Panc1 (cell line): ENCODE measurements at places on chromosomes 11 and 22.

DNA sequence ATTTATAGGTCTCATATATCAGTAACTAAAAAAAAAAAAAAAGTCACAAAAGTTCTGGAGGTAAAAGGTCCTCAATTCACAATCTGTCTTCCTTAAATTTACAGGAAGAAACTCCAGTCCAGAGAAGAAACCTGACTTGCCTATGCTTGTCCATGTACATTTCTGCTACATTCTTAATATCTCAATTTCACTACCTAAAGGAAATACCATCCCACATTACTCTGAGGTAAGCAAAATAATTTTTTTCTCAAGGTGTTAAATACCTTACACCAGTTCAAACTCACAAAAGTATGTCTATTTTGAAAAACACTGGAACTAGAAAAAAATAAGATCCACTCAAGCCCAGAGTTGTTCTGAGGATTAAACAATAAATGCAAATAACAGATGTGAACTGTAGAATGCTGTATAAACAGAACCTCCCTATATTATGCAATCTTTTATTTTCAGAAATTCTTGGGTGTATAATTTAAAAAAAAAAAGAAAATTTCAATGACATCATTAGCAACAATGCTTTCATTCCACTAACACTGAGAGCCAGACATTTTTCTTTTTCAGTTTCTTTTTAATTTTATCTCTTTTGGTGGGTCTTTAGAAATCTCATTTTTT is 49.9 kb upstream of the GDPD4 start:
- DNase-seq = no peak

GRCh38 chr11:111602865-111603610 is 789 bp downstream of the SIK2 start:
- no peak for DNase-seq

- DNase-seq = no peak
These were observed 87.8 kb upstream of the NNMT start for GRCh38 chr11:114208377-114208776.

DNA sequence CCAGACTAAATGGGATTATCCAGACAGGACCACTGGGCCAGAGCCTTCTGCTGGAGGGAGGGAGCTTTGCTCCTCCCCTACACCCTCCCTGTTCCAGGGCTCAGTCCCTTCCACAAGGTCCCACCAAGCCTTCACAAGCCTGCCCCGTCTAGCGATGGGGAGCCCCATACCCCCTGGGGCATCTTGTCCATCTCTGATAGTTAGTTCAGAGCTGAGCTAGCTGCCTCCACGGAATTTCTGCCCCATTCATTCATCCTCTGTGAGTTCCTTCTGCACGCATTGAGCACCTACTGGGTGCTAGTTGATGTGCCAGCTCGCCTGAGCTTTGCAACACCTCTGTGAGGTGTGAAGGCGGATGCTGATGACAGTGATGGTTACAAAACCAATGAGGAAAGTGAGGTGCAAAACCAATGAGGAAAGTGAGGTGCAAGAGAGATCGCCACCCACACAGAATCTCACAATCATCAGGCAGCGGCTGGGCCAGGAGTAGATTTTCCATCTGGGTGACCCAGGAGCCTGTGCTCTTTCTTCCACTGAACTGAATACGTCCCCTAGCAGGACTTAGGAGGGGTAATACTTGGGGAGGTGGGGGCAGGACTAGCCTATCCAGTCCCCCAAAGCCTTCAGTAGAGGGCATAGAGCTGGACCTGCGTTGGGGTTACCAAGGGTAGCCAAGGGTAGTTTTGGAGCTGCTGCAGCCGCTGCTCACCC is 21.5 kb upstream of the CBX7 start:
- DNase-seq = no peak

- DNase-seq = no peak
These were observed 616 bp downstream of the BTBD10 start for GRCh38 chr11:13462311-13462900.

DNA sequence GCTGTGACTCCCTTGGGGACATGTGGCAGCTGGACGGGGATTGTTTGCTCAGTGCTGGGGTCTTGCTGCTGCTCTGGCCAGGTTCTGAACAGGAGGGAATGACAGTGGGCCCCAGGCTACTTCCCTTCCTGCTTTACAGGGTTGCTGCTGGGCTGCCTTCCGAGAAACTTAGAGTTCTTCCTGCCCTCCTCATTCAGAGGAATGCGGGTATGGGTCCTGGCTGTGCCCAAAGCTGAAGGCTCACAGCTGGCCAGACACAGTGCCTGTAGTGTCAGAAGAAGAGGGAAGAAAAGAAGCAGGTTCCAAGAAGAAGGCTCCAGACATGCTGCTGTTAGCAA is 108.3 kb upstream of the PARVA start:
- no peak for DNase-seq

- no peak for DNase-seq
These were observed 36.0 kb upstream of the TXNRD2 start for GRCh38 chr22:19977296-19978243.

DNA sequence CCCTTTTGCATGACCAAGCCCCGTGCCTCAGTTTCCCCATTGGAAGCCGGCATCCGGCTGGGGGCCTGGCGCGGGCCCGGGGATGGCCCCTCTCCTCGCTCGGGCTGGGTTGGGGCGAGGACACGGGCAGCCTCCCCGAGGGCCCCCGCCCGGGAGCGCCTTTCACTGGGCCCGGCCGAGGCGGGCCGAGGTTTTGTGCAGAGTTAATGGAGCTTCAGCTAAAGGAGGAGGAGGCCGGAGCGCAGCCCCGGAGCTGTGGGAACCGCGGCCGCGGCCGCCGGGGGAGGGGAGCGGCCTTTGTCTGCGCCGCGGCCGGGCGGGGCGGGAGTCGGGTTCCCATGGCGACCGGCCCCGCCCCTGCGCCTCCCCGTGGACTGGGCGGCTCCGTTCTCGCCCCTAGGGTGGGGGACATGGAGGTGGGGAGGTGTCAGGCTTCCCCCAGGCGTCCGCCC is 1.4 kb upstream of the MAPK11 start:
- DNase-seq = no peak

DNA sequence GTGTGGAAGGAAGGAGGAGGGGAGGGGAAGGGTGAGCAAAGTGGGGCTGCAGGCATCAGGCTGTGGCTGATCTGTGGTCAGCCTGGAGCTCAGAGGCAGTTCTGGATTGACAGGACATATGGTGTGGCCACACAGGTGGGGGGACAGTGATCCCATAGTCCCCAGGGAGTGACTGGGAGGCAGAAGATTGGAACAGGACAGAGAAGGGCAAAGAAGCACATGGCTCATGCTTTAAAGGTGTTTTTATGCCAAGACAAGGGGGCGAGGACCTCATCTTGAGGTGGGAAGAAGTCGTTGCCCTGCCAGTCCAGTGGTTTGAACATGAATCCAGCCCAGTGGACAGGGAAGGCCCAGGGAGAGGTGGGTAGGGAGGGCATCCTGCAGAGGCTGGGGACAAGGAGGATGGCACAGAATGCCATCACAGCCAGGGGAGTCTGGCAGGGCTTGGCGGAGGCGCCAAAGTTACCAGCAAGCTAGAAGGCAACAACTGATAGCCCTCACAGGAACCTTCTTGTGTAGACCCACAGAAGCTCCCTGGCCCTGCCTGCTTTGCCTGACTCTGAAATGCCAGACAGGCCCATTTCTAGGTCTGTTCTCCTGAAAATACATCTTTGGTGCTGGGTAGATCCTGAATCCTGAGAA is 3.1 kb downstream of the BET1L start:
- no peak for DNase-seq

DNA sequence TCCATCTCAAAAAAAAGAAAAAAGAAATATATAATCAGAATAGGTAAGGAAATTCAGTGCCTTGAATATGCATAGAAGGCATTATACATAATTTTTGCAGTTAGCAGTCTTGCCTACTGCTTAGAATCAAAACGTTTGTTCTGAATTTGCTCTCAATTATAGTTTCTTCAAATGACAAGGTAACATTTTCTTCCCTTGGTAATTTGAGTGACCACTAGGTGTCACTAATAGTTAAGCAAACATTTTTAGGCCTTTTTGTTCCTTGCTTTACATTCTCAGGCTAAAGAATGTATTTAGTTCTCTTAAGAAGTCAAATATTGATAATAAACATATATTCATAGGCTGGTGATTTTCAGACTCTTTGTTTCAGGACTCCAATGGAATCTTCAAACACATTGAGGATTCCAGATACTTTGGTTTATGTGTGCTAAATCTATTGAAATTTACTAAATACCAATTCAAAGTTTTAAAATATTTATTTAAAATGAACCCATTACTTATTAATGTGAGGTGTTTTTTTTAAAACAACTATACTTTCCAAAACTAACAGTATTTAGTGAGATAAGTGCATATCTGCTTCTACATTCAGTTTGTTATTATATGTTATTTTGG is 55.0 kb upstream of the DEPDC7 start:
- peak; percentile 24 for DNase-seq

GRCh38 chr11:2461253-2461955 is 16.6 kb downstream of the KCNQ1 start:
- no peak for DNase-seq

GRCh38 chr11:2187280-2187707 is 15.7 kb upstream of the TH start:
- no peak for DNase-seq

DNA sequence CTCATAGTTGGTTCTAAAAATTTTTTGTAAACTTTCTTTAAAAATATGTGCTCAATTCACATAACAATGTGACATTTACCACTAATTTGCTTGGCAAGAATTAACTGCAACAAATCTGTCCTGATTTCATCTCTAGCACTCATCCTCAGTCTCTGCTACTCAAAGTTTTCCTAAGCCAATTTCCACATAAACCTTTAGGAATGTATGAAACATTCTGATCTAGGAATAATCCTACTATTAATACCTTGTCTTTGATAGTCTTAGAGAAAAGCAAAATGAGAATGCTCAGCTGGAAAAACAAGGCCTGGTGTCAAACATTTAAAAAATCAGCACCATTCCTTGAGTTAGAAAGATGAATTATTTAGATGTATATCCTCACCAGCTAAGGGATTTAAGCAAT is 114.3 kb downstream of the CD44 start:
- DNase-seq = no peak

- no peak for DNase-seq
These were observed 712.2 kb downstream of the ETS1 start for GRCh38 chr11:127875131-127875530.

- no peak for DNase-seq
These were observed 14.6 kb downstream of the MS4A6A start for GRCh38 chr11:60168306-60168705.

- no peak for DNase-seq
These were observed 3.5 kb upstream of the LIF start for GRCh38 chr22:30250039-30250565.

DNA sequence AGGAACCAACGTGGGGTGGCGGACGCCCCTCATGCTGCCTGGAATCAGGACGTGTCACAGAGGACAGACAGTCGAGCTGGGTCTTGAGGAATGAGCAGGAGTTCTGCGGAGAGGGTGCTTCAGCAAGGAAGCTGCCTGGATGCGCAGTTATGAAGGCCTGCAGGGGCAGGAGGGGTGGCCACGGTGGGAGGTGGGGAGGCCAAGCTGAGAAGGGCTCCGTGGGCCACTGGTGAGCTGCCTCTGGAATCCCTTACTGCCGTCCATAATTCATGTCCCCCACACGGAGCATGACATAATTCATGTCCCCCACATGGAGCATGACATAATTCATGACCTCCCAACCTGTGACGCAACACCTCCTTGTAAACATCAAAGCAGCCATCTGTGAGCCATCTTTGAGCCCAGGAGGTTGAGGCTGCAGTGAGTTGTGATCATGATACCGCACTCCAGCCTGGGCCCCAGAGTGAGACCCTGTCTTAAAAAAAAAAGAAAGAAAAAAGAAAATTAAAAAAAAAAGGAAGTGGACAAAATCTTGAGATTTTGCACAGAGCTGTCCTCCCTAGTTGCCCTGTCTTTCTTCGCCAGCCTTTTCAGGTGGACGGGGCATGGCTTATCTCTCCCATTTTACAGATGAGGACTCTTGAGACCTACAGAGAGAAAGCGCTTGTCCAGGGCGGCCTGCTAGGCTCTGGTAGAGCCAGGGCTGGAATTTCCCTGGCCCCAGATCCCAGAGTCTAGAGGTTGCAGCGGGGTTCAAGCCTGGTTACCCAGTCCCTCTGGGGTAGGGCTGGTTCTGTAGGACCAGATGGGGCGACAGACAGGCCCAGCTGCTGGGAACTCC is 24.3 kb upstream of the PICK1 start:
- DNase-seq = no peak

GRCh38 chr22:22799561-22799960 is 88.1 kb upstream of the IGLL5 start:
- no peak for DNase-seq

- DNase-seq = no peak
These were observed 44.9 kb downstream of the CPT1A start for GRCh38 chr11:68796801-68797200.

- no peak for DNase-seq
These were observed 412 bp upstream of the RPS3 start for GRCh38 chr11:75398906-75399305.

DNA sequence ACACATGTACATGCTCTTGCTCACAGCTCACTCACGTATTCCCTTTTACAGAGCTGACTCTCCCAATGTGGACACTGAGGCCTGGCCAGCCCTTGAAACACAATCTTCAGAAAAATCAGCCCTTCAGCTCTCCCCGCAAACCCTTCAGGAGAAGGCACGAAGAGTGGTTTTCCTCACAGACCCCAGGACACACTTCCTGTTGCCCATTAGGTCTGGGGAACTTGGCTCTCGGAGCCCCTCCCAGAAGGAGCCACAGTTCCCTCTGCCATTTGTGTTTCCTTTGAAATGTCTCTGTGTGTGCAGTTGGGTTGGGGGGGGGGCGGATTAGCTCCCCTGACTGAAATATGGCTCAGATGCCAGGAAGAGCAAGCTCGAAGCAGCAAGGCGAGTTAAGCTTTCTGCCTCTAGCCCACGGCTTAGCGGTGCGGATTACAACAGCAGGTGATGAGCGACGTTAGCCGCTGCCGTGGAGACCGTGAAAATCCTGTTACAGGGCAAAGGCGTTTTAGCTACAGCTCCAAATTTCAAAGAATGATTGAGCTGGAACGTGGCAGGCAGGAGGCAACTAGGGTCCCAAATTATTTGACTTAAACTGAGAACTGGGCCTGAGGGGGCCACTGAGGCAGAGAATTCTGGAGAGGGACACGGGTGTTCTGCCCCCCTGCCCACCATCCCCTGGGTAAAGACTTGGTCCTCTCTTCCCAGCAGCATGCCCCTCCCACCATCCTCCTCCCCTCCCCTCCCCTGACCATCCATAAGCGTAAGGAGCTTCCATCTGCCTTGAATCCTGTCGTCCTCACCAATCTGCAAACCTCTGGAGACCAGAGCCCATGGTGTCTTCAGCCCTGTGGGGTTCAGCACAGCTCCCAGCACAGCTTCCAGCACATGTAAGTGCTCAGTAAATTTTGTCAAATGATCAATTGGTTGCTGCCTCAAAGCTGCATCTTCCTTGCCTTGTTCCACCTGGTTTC is 598.6 kb downstream of the BUD13 start:
- no peak for DNase-seq

GRCh38 chr11:2793701-2794045 is 91.9 kb downstream of the CDKN1C start:
- no peak for DNase-seq

DNA sequence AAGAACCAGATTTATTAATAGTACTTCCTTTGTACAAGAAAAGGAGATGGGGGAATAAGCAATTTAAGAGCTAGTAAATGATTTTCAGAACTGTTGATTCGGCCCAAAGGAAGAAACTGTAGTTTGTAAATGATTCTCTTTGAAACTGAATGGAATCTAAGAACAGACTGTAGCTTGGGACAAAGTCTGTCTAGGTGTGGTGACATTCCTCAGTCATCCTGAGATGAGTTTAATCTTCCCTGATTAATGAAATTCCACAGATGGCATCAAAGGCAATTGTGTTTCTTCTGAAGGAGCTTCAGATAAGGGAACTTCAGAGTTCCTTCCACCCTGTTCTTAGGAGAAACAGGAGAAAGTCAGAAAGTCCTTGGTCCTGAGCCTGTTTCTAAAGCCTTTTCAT is 2095.9 kb downstream of the LRRC4C start:
- no peak for DNase-seq
